Fibroblast of the aortic adventitia (primary cell): ENCODE measurements at places on chromosomes 16 and 17. TPM values are rescaled to one million over a fixed set of nuclear protein-coding genes. Genes with fewer than 3 reads are reported as not detected.
A peak's percentile ranks its signal among the peaks of the same experiment; 100 is the strongest.

- no peak for DNase-seq
Measured at GRCh38 chr17:78423961-78424675, 45.7 kb downstream of the PGS1 start.

NRN1L gene
- total RNA-seq, result not detected in 2 replicates

DNA sequence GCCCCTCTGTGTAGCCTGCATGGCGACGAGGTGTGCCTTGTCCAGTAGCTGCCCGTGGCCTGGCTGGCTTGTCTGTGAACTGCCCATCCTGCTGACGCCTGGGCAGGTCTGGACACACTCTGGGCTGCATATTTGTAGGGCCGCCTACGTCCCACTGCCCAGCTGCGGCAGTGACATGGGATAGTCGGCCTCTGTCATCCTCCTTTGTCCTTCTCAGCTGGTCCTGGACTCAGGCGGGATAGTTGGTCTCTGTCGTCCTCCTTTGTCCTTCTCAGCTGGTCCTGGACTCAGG lies 14.5 kb downstream of the CARD14 start:
- DNase-seq, result no peak

GRCh38 chr16:63652091-63652490 lies 1469.8 kb downstream of the CDH11 start:
- DNase-seq, result no peak

RHBDF2 gene
- total RNA-seq, result 1.4 and 2.6 TPM in 2 replicates

DNA sequence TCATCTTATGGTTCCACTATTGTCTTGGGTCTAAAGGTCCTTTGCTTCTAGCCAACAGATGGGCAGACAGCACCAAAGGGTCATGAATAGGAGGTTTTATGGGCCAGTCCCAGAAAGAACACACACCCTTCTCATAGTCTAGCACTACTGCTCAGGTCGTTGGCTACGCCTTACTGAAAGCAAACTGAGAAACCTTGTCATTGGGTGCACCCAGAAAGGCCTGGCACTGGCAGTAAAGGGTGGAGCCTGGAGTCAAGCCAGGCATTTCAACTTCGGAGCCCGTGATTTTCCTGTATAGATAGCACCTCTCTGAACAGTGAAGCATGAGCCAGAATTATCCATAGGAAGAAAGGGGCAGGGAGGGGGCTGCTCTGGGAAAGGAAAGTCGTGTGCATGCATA lies 74.9 kb downstream of the VAT1L start:
- DNase-seq, result no peak

DNA sequence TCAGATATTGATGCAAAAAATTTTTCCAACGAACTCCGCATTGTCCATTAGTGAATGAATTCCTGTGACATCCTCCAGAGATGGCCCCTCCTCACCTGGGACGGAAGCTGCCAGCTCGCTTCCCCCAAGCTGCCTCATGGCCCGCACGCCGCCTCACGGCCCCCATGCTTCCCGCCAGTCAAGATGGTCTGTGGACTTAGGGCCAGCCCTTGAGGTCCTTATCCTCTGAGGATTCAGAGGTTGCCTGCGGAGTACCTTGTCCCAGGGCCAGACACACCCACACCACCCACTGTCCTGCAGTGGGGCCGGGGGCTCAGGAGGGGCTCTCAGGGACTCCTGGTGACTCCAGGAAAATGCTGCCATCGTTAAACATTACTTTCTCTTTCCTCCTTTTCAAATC lies 73.6 kb downstream of the SEC14L1 start:
- DNase-seq, result no peak

PRSS21 gene
- 0.27 and 0.49 TPM in 2 replicates for total RNA-seq

DNA sequence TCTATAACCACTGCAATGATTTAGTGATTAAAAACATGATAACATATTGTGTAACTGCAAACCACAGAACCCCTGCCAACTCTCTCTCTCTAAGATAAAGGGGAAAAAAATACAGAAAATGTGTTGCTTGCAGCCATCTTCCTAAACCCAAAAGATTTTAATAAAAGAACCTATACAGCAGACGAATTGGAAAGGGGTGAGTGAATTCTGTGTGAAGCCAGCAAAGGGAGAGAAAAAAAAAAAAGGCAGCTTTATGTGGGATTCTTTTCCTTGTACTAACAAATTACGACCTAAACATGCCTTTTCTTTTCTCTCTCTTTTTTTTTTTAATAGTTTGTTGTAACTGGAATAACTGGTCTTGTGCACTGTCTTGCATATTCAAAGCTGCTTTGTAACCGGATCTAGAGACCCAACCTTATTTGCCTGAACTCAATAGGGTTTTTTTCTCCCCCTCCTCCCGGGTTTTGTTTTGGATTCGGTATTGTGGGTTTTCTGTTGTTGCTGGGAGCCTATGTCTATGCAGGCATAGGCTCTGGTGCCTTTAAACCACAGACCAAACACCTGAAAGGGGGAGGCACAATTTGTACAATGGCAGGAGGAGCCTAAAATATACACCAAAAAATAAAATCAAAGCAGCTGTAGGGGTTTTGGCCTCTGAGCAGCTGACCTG lies 7.0 kb upstream of the ZFHX3 start:
- DNase-seq, result peak; percentile 90

DNA sequence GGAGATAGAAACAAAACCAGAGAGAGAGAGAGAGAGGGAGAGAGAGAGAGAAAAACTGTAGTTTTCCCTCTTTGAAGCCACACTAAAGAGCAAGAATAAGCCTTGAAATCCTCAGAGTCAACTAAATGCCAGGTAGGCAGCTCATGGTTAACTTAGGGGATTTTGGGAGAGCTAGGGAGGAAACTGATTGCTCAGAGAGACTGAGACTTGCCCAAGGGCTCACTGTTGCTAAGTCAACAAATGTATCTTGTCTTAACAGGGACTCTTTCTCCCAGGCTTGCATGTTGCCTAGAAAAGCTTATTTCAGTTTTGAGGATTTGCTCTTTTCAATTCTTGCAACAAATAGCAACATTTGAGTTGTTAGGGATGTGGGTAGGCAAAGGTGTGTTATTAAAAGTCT lies 4.5 kb upstream of the SLC5A11 start:
- no peak for DNase-seq

TNFRSF17 gene
- not detected in 2 replicates for total RNA-seq

DNA sequence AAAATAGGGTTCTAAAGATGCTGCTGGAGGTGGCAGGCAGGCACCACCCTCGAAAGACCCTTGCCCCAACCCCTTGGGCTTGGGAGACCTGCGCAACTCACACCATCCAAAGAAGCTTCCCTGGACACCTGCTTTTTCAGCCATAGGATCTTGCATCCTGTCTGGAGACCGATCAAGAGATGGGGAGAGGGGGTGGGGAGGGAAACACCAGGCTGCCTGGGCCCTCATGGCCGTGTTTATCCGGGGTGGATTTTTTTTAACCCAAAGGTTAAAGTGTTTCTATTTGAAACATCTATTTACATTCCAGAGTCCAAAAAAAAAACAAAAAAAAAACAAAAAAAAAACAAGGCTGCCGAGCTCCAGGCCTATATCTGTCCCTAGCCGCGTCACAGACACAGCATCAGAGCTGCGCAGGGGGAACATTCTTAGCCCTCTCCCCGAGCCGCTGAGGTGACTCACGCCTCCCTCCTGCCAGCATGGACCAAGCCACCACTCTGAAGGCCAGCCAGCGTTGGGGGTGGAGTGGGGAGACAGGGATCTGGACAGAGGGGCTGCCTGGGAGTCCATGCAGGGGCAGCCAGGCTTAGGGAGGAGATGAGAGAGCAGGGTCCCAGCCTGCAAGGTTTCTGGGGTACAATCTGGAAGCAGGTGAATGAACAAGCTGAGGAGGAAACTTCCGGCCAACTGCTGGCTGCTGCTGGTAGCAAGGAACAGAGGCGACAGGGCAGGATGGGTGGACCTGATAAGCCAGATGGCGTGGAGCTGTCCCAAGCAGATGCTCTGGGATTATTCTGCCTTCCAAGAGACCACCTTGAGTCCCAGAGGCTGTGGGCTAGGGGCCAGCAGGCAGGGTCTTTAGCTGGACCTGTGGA lies 14.8 kb downstream of the HDAC5 start:
- DNase-seq, result peak; percentile 96

DNA sequence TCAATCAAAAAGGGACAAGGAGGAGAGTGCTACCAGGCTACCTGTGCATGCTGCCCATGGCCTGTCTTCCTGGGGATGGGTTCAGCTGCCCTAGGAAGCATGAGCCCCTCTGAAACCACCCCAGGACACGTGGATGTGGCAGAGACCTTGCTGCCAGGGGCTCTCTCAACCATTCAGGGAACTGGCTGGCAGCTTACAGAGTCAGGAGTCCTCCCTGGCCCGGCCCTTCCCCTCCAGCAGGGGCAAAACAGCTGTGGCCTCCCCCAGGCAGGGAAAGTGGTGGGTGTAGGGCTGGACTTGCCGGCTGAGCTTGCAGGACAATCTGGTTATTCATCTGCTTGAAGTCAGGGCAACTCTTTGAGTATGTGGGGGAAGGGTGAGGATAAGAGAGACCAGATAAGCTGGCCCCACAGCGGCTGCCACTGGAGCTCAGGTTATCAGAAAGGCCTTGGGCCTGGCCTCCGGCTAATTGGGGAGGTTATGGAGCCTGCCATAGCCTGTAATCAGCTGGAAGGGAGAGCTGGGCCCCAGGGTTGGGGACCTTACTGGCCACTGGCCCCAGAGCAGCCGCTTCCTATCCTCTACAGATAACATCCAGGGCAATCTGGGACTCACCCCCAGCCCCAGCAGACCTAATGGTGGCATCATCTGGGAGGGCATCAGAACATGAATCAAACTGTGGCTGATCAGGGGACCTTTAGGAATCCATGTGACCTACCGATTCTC lies 5.6 kb upstream of the TBX2 start:
- DNase-seq, result no peak
